OCI-LY7 (cell line): ENCODE measurements at places on chromosomes 12 and 14.

GRCh38 chr12:30573145-30573544, 122.5 kb downstream of the IPO8 start:
- DNase-seq = no peak

- DNase-seq = no peak
Observed at GRCh38 chr12:101231636-101232035, 21.6 kb upstream of the SLC5A8 start.

DNA sequence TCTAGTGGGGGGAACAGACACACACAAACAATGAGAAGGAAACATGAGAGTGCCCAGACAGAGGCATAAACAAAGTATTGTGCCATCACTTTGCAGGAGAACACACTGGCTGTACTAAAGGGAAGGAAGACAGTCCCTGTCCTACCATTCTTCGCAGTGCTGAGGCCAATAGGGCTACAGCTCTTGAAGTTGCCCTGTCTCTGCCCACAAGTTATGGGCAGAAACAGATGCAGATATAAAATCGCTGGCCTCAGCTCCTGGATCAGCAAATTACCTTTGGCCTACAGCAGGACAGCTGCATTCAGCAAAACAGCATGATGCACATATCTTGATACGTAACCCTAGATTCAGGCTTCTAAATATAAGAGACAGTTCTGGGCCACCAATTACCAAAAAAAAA, 23.0 kb upstream of the PRKAB1 start:
- DNase-seq = no peak

DNA sequence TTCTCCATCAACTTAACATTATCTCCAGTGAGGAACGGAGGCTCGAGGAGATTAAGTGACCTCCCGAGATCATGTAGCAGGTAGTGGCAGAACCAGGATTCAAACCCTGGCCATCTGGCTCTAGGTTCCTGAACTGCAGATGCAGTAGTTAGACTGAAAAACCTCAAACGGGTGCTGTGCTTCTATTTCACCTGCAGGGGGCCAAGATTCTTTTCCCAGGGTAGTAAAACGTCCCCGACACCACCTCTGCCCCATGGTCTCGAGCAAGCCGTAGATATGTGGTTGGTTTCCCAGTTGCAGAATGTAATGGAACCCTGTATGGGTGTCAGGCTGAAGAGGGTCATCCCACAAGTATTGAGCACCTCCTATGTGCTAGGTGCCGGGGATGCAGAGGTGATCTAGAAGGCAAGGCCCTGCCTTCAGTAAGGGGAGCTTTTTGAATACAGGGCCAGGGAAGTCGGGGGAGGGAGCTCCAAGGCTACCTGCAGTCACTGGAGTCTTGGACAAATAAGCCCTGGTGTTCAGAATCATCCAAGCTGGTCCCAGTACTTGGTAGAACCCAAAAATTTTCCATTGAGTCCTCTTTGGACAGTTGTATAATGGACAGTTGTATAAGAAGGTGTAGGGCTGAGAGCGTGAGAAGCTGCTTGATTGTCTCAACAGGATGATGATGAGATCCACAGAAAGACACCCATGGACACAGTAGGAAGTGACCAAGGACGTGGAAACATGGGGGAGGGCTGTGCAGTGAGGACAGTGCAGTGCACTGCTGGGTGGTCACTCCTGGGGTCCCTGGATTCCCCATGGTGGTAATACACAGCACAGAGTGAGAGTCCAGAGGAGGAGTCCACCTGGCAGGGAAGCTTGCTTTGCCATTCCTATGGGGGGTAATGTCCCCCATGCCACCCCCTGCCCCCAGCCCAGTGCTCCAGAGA, 197.2 kb downstream of the CHST11 start:
- DNase-seq = peak; percentile 62

- no peak for DNase-seq
Observed at GRCh38 chr12:3165078-3165980, 88.2 kb downstream of the TSPAN9 start.

- no peak for DNase-seq
Observed at GRCh38 chr12:66877925-66878324, 199.0 kb upstream of the GRIP1 start.

GRCh38 chr14:67525389-67525788, 7.7 kb upstream of the PLEKHH1 start:
- no peak for DNase-seq

DNA sequence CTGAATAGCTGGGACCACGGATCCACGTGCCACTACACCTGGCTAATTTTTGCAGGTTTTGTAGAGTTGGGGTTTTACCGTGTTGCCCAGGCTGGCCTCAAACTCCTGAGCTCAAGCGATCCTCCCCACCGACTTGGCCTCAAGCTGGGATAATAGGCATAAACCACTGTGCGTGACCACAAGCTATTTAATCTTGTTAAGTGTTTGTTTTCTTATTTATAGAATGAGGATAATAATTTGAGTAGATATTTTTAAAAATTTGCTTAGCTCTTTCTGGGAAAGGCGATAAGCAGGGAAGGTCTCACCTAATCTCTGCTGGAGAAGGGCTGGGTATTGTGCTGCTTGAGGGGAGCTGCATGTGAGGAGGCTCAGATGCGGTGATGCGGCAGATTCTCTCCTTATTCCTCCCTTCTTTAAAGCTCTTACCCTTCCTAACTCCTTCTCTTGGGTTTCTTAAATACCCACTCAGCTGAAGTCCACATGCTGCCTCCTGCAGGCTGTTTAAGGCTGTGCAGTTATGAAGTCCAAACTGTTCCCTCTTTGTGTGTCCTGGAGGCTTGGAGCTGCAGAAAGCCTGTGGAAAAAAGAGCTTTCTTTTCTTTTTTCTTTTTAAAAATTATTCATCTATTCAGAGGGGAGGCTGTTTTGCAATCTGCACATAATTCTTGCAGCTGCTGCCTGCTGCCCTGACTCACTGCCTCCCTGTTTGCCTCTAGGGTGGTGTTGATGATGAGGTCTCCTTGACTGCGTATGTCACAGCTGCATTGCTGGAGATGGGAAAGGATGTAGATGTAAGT, 37.9 kb downstream of the A2ML1 start:
- DNase-seq = peak; percentile 62

DNA sequence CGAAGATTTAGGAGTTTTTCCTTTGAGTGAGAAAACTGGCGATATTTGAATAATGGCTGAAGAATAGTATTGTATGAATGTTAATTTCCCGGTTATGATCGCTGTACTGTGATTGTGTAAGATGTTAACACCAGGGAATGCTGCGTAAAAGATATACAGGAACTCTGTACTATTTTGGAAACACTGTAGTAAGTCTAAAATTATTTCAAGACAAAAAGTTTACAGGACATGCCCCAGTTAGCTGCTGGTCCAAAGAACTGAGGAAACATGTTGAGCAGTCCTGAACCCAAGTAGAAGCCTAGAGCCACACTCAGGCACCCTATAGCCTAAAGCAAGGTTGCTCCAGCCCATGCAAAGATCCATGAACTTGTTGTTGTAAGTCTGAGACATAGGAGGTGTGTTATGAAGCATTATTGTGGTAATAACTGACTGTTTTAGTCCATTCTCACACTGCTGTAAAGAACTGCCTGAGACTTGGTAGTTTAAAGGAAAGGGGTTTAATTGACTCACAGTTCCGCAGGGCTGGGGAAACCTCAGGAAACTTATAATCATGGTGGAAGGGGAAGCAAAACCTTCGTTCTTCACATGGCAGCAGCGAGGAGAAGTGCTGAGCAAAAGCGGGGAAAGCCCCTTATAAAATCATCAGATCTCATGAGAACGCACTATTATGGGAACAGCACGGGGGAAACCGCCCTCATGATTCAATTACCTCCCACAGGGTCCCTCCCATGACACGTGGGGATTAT, 99.8 kb upstream of the RESF1 start:
- DNase-seq = peak; percentile 21

DNA sequence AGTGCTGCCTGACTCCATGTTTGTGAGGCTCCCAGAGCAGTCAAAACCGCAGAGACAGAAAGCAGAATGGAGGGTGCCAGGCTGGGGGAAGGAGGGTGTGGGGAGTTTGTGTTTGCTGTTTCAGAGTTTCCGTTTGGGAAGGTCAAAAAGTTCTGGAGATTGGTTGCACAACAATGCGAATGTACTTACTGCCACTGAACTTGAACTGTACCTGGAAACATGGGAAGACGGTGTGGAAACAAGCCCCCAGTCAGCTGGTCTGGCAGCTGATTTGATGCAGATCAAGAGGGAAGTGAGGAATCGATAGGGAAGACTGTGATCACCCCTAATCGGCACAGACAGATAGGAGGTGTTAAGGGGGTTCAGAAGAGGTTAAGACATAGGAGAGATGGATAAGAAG, 35.3 kb upstream of the INF2 start:
- no peak for DNase-seq
